Brain (organoid and tissue), 16 donors: ENCODE measurements at places on chromosomes 11 and 22. TPM values are rescaled to one million over a fixed set of nuclear protein-coding genes. Genes with fewer than 3 reads are reported as not detected.

The CTTN gene
- polyA plus RNA-seq = 57.5 TPM

The RIC3 gene
- polyA plus RNA-seq = 4.9 TPM

The LAYN gene
- 12.9 TPM for polyA plus RNA-seq

The CFAP300 gene
- polyA plus RNA-seq = 0.59 TPM
